ENCODE measurements at places on chromosomes 6 and 20. TPM values are rescaled to one million over a fixed set of nuclear protein-coding genes. Genes with fewer than 3 reads are reported as not detected.

The MEI4 gene
- total RNA-seq: not detected

The LBP gene
- not detected for total RNA-seq

The TIAM2 gene
- total RNA-seq: 4.8 TPM

The BYSL gene
- total RNA-seq: 26.9 TPM

The PREX1 gene
- total RNA-seq: 147 TPM

The CRIP3 gene
- 0.62 TPM for total RNA-seq

The PLCB4 gene
- total RNA-seq: not detected

The EYS gene
- not detected for total RNA-seq

The GRIK2 gene
- 0.14 TPM for total RNA-seq

The PAX1 gene
- total RNA-seq: not detected

The ARG1 gene
- not detected for total RNA-seq

The MRAP2 gene
- not detected for total RNA-seq

The MYLK4 gene
- total RNA-seq: 0.62 TPM

The NOTCH4 gene
- total RNA-seq: 0.67 TPM

The HNF4A gene
- total RNA-seq: not detected

The KATNA1 gene
- total RNA-seq: 22.6 TPM

The TMEM14A gene
- 18.6 TPM for total RNA-seq

The ADAM33 gene
- not detected for total RNA-seq

The SHLD1 gene
- 8.1 TPM for total RNA-seq

The CRISP3 gene
- not detected for total RNA-seq

The SULF2 gene
- total RNA-seq: 1.2 TPM

The FILIP1 gene
- total RNA-seq: not detected

The CTSA gene
- 76.9 TPM for total RNA-seq

The ESR1 gene
- 0.94 TPM for total RNA-seq

The PTPRK gene
- total RNA-seq: 2.8 TPM

The SOBP gene
- total RNA-seq: 1.2 TPM

The PAK5 gene
- not detected for total RNA-seq

The IER3 gene
- 49.1 TPM for total RNA-seq

The MICAL1 gene
- total RNA-seq: 81.5 TPM

The BHLHE23 gene
- total RNA-seq: not detected

The VARS1 gene
- 68.2 TPM for total RNA-seq

The LY6G6D gene
- total RNA-seq: not detected

The CALHM5 gene
- not detected for total RNA-seq

The DSP gene
- 0.17 TPM for total RNA-seq

The PGM3 gene
- 13.0 TPM for total RNA-seq

The CGA gene
- not detected for total RNA-seq

The IL17F gene
- not detected for total RNA-seq

The HSPA1B gene
- 49.0 TPM for total RNA-seq

The SUMO4 gene
- total RNA-seq: 9.3 TPM

All from activated naive CD8-positive, alpha-beta T cell treated with anti-CD3 and anti-CD28 coated beads, Interleukin-2, amount 10 ng/mL, durations not matched to agents 7 days and 5 days (primary cell).